ENCODE measurements at places on chromosomes 4 and X. TPM values are rescaled to one million over a fixed set of nuclear protein-coding genes. Genes with fewer than 3 reads are reported as not detected.

Gene FAT4
- total RNA-seq = not detected

DNA sequence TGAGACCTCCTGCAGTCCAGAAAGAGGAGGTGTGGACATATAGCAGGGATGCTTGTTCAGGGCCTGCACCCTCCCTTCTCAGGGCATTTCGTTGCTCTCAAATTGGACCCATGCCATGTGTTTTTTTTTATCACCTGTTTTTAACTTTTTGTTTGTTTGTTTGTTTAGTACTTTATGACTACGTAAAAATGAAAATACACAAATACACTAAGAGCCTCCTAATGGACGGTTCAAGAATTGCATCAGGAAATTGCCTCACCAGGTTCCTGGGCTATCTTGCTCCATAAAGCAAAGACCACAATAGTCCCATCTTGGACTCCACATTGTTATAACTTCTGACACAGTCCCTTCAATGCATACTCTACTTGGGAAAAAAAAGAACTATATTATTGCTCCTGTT, 1685.9 kb upstream of the TENM3 start:
- no peak for DNase-seq

DNA sequence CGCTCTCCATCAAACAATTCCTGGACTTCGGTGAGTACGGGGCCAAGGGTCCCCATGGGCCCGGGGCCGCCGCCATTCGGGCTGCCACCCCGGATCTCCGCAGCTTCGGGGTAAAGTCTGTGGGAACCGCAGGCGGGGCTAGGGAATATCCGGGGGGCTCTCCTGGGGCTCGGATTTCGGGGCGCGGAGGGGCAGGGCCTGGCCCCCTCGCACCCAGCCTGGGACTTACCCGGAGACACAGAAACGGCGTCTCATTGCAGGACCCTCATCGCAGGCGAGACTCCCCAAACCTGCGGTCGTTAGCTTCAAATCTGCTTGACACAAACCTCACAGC, 413 bp downstream of the PDK3 start:
- no peak for DNase-seq

Gene PDGFRA
- not detected for total RNA-seq

- no peak for DNase-seq
These were observed 160.1 kb downstream of the CBR4 start for GRCh38 chr4:168849997-168850396.

Gene NXF3
- not detected for total RNA-seq

DNA sequence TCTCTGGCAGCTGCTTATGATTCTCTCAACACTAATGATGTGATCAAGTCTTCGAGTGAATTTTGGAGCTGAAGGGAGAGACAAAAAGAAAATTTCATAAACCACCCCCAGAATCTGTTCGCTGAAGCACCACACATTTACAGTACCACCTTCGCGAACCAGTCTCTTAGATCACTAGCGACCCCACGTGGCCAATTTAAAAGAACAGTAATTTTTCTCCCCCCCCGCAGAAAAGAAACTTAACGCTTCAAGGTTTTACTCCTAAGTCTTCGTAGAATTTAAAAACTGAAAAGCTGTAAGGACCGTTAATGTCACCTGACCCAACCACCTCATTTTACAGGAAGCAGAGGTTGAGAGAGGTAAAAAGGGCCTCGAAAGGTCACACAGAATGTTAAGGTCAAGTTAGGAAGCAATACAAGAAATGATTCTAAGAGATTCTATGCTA, 187.5 kb downstream of the QDPR start:
- DNase-seq = peak; percentile 20

GRCh38 chr4:40363945-40364344, 28.8 kb downstream of the CHRNA9 start:
- no peak for DNase-seq

Gene PAGE4
- not detected for total RNA-seq

Gene RRH
- total RNA-seq = not detected

All from activated naive CD8-positive, alpha-beta T cell treated with anti-CD3 and anti-CD28 coated beads for 36 hours (primary cell).